ENCODE measurements at places on chromosomes 2 and 18.

- no peak for DNase-seq
These were observed 56.1 kb downstream of the TNP1 start for GRCh38 chr2:216803791-216804190.

- DNase-seq = no peak
These were observed 94.2 kb upstream of the RAB27B start for GRCh38 chr18:54734059-54734458.

GRCh38 chr2:8754106-8754776 is 72.4 kb downstream of the ID2 start:
- no peak for DNase-seq

GRCh38 chr2:164692958-164693357 is 71.7 kb upstream of the GRB14 start:
- no peak for DNase-seq

- DNase-seq = no peak
These were observed 536 bp downstream of the VPS54 start for GRCh38 chr2:64018701-64019082.

DNA sequence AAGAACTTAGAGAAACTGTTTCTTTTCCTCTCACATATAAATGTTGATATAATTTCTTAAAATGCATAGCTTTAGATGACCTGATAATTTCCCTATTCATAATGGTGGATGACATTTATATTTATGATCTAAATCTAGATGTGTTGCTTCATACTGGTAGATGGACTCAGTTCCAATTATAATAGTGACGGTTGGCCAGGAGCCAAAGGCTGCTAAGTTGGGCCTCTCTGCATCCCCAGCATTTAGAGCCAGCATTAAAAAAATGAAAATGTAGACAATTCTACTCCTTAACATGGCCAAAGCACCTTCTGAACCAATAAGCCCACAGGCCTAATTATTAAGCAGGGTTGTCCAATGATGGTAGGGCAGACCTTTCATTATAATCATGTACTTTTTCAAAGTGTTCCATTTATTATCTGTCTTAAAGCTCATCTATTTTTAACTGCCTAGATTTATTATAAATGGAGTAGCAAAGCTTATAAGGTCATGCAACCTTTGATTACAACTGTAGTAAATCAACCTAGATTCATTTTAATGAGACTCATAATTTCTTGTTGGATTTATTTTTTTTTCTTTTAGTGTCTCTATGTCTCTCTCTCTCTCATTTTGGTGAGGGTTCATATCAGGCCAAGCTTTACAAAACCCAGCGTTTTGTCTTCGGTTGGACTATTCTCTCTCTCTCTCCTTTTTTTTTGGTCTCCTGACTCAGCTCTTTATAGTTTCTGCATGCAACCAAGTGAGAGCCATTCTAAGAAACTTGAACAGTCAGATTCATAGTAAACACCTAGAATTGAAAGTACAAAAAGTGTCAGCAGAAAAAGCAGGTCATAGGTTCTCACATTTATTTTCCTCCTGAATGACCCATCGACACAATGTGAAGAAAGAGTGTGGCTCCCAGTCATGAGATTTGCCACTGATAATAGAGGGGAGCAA is 2016.1 kb upstream of the PIK3C3 start:
- no peak for DNase-seq

- DNase-seq = no peak
These were observed 62.9 kb downstream of the SETBP1 start for GRCh38 chr18:44743631-44744030.

- DNase-seq = no peak
These were observed 222.4 kb upstream of the HNMT start for GRCh38 chr2:137741784-137742362.

DNA sequence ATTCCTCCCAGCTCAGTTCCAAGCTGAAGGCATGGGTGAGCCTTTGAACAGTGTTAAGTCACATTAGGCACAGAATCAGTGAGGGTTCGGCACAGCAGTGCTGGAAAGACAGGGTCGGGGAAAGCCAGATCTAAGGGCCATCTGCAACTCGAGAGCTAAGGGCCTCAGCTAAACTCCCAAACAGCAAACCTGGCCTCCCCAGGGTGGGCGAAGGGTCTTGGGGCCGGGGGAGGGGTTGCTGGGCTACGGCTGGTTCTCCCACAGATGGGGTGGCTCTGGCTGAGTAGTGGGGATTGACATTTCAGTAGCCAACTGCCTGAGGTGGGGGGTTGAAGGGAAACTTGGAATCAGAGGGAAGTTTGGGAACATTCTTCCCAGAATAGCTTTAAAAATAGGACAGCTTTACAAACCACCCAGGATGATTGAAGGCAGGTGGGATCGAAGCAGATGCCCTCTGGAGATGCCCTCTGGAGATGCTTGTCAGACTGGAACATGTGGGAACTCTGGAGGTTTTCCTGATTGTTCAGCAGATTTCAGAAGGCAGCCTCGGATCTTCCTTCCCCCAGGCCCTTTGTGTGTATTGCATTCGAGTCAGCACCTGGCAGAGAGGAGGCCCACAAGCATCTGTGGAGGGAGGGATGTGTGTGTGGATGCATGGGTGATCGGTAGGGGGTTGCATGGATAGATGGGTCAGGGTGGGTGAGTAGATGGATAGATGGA is 156.4 kb downstream of the SMAD7 start:
- no peak for DNase-seq

GRCh38 chr2:8622924-8623465 is 58.9 kb upstream of the ID2 start:
- DNase-seq = no peak

- no peak for DNase-seq
These were observed 225.3 kb upstream of the HDAC4 start for GRCh38 chr2:239625971-239626734.

- no peak for DNase-seq
These were observed 657 bp downstream of the ARL6IP6 start for GRCh38 chr2:152718909-152719645.

- no peak for DNase-seq
These were observed 4.3 kb downstream of the SOX11 start for GRCh38 chr2:5696404-5696944.
